ENCODE measurements at places on chromosomes 1 and 21.

- DNase-seq = peak; percentile 12
Measured at GRCh38 chr1:241817956-241818612, 29.9 kb upstream of the EXO1 start.

GRCh38 chr1:238063454-238063853 is 172.7 kb upstream of the ZP4 start:
- DNase-seq = no peak

DNA sequence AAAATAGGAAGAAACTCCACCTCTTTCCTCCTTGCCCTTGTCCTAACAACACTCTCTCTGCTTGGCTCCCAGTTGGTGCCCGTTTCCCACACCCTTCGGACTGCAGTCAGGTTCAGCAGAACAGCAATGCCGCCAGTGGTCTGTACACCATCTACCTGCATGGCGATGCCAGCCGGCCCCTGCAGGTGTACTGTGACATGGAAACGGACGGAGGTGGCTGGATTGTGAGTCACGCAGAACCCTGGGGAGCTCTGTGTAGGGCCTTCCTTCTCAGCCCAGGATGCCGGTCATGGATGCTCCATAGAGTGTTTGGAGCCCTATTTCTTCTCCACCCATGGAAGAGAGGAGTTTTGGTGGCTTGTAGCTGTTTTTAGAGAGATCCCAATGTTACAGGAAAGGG is 60.9 kb downstream of the TNN start:
- no peak for DNase-seq

GRCh38 chr1:201876148-201876818 is 12.4 kb upstream of the SHISA4 start:
- no peak for DNase-seq

GRCh38 chr1:242146652-242147051 is 147.8 kb upstream of the MAP1LC3C start:
- no peak for DNase-seq

- no peak for DNase-seq
Measured at GRCh38 chr1:56571448-56571847, 7.9 kb downstream of the PLPP3 start.

GRCh38 chr1:22313321-22313720 is 138.3 kb upstream of the ZBTB40 start:
- no peak for DNase-seq

GRCh38 chr1:7470904-7471638 is 300.0 kb upstream of the VAMP3 start:
- DNase-seq = no peak

DNA sequence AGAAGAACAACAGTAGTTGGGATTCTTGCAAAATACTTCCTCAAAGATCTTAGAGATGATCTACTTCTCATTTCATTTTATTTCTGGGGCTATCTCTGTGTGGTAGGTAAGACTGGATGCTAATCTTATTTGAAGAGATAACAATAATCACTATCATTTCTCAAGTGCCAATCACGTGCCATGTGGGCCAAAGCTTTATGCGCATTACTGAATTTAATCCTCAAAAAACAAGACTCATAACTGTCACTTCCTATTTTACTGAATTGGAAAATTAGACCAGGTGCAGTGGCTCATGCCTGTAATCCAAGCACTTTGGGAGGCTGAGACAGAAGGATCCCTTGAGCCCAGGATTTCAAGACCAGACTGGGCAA is 121.7 kb downstream of the KCNN3 start:
- DNase-seq = no peak

GRCh38 chr1:180084867-180085266 is 69.8 kb upstream of the QSOX1 start:
- DNase-seq = no peak

DNA sequence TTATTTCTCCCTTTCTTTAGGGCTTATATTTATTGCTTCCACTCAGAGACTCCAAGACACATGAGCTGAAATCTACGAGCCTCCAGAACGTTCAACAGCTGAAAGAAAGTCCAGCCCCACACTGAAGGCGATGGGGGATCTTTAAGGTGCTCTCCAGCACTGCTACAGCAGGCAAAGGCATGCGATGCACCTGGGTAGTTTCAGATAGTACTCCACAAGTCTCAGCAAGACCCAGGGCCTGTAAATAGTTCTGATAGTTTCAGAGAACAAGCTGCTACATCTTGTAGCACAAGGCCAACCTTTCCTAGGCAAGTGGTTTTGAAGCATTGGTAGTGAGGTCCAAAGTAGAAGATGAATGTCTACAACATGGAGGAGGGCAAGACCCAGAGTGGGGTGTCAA is 2.2 kb upstream of the HSD3B1 start:
- no peak for DNase-seq

DNA sequence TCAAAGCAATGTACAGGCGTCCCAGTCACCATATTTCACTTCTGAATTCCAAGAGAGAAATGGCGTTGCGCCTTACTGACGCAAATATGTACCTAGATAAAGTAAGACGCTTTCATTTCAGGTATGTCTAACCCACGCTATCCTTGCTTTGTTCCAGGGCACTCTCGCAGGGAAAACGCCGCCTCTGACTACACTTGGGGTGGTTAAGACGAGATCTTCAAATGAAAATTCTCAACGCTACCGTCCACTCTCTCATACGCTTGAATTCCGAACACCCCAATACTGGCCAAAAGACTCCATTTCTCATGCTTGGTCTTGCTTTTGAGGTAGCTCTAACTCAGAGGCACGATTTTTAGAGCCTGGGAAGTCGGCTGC is 736 bp upstream of the ZMPSTE24 start:
- DNase-seq = no peak

DNA sequence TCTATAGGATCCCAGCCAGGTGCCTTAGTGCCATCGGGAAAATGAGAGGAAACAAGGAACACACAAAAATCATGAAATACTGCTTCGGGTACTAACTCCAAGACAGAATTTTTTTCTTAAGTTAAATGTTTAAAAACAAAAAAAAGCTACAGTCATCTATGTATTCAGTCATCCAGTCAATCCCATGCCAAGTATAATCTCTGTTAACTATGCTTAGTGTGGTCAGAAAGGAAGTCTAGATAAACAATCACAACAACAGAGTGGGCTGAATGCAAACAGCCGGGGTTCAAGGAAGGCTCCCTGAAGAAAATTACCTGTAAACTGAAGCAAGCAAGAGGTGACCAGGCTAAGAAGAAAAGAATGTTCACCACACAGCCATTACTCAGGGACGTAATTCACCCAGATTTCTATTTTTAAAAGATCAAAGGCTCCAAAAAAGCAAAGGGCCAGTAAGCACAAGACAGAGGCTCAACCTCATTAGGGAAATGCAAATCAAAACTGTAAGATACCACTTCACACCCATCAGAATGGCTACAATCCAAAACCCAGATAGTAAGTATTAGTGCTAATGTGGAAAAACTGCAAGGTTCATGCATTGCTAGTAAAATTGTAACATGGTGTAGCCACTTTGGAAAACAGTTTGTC is 53.0 kb downstream of the RERE start:
- no peak for DNase-seq

DNA sequence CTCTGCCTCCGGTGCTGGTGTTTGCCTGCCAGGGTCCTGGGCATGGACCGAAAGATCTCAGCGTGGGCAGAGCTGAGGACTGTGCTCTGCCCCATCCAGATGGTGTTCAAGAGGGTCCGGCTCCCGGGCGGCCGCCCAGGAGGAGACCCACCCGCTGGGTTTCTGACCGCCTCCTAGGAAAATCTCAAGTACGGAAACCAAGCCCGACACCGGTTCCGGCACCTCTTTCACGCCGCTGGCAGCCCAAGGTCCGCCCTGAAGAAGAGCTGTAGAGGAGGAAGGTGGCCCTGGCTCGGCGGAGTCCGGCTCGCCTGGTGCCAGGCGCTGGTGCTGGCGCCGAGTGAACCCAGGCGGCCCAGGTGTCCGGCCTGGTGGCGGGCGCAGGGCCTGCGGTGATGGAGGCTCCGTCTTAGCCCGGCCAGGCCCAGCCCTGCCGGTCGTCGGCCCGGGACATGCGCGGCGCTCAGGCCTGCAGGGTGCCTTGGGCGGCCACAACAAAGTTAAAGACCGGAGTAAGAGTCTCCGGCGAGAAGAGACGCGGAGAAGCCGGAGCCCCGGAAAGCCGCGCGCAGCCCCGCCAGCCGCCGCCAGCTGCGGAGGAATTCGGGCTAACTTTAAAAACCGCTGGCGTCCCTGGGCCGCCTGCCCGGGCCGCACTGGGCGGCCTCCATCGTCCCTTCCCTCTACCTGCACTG is 1.5 kb downstream of the GRIK3 start:
- no peak for DNase-seq

GRCh38 chr1:178379807-178380206 is 117.0 kb downstream of the CLEC20A start:
- DNase-seq = no peak

DNA sequence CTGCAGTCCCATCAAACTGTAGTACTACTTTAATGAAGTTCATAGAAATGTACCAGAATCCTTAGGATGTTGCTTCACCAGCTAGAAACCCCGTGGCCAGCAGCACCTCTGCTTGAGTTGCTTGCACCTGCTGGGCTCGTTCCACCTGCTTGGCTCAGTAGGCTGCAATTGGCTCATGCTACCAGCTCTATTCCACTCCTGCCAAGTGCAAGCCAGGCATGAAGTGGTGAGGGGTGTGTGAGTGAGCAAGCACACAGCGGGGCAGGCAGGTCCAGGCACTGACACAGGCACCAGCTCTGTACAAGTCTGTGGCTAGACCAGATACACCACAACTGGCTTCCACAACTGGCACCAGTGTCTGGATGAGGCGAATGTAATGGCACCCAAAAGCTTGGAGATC is 209.9 kb downstream of the AMY1C start:
- DNase-seq = no peak

GRCh38 chr1:93603601-93604000 is 78.0 kb downstream of the BCAR3 start:
- DNase-seq = no peak

DNA sequence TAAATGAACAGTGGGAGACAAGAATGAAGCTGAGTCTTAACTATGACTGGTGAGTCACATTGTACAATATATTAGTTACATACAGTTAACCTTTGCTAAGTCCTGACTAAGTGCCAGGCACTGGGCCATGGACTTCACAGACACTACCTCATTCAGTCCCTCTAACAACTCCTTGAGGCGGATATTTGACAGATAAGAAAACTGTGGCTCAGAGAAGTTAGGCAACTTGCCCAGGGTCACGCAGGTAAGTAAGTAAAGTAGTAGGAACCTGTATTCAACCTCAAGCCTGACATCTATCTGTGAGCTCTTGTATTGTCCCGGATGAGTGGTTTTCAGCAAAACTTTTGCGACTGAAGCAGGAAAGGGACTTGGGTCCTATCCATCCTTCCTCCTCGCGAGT is 62.1 kb downstream of the GNG12 start:
- DNase-seq = no peak

DNA sequence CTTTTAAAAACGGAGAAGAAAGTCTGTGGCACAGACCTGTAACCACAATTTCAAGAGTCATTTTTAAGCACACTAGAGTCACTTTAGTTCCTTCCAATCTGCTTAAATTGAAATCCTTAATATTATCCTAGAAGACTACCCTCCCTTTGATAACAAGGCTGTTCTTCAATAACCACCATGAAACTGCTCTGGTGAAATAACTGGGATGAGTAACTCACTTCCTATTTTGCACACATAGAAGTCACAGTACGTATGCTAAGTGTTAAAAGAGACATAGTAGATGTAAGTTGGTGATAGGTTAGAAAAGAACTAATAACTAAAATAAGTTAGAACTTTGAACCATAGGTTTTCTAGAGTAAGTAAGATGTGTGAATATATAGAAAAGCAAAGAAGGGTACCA is 107.8 kb downstream of the NME7 start:
- DNase-seq = peak; percentile 11

DNA sequence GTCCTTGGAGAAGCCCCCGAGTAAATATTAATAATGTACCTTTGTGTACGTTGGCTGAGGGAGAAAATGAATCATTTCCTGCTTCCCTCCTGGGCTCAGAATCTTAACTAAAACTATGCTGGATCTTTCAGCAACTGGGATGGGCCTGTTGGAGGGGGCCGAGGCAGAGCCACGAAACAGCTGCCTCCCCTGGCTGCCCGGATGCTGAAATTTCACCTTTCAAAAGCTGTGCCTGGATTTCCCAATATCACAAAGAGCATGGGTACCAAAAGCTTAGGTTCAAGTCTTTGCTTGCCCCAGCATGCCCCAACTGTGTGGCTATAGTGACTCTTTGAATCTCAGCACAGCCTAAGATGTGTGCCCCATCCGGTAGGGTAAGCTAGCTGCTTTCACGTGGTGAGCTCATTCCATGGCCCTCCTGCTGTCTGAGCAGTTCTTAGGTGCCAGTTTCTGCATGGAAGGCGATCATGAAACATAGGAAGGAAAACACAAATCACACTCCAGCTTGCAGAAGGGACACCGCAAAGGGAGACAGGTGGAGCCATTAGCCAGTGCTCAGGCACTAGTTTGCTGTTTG is 473.5 kb downstream of the PTPRU start:
- no peak for DNase-seq

- DNase-seq = no peak
Measured at GRCh38 chr1:58618303-58618702, 41.3 kb upstream of the TACSTD2 start.

- no peak for DNase-seq
Measured at GRCh38 chr1:75985827-75986226, 53.6 kb upstream of the ASB17 start.

DNA sequence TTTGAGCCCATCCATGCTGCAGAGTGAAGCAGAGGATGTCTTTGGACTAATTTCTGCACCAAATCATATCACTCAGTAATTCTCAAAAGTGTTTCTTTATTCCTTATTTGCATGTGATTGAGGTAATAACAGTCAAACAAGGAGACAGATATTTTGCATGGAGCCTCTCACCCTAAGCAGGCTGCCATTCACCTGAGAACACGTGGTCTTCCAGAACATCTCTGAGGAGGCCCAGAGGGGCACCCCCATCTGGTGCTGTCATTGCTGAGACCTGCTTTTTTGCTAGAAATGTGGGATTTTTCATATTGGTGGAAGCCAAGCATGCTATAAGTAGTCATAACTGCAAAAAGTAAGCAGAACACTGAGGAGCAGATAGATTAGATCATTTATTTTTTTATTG is 7.7 kb downstream of the SLC37A1 start:
- no peak for DNase-seq

DNA sequence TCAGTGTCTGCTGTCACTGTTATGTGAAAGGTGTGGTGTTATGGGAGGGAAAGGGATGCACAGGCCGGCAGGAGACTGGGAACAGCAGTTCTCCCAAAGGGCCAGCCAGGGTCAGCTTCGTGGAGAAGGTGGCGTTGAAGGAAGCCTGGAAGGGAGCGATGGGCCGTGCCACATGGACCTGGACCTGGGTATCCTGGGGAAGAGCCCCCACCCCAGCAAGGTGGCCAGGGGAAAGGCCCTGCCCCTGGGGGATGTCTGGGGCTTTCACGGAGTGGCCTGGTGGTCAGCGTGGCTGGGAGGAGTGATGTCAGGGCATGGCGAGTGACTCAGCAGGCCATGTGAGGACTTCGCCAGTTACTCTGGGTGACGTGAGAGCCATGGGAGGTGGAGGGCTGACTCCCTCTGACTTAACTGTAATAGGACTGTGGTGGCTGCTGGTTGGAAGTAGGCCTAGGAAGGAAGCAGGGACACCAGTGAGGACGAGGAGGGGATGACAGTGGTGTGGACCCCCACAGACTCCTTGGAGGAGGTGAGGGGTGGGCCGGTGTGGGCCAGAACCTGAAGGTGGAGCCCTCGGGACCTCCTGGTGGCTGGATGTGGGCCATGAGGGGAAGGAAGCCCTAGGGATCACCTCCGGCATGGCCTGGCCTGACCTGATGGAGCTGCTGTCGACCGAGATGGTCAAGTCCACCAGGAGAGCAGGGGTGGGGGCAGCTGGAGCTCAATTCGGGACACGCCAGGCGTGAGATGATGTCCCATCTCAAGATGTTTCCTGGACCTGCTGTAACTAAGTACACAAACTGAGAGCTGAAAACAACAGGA is 54.5 kb downstream of the BACE2 start:
- no peak for DNase-seq

- DNase-seq = no peak
Measured at GRCh38 chr1:58928514-58928913, 144.7 kb upstream of the JUN start.

Measured in CD4-positive, alpha-beta T cell (primary cell).